ENCODE measurements at places on chromosomes 6 and 20.

- DNase-seq, result no peak
Observed at GRCh38 chr20:18324596-18325089, 36.3 kb downstream of the ZNF133 start.

DNA sequence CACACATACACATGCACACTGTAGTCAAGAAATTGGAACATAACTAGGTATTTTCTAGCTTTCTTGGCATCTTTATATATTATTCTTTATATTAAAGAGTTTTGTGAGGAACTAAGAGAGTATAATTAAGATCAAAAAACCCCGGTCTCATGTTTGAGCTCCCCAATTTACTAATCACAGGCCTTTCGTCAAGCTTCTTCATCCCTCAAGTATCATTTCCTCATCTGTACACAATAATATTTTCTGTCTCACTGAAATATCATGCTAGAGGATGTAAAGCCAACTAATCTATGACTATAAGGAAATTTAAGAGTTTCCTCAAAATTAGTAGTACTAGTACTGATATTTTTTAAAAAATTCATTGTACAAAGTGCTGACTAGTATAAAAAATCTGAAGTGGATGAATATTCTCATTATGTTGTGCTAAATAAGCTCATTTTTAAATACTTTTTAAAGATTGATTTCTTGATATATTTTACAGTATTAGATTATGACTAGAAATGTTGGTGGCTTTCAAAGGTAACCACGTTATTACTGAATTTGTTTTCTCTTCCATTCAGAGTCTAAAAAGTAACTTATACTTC is 28.0 kb downstream of the PEX3 start:
- DNase-seq, result no peak

DNA sequence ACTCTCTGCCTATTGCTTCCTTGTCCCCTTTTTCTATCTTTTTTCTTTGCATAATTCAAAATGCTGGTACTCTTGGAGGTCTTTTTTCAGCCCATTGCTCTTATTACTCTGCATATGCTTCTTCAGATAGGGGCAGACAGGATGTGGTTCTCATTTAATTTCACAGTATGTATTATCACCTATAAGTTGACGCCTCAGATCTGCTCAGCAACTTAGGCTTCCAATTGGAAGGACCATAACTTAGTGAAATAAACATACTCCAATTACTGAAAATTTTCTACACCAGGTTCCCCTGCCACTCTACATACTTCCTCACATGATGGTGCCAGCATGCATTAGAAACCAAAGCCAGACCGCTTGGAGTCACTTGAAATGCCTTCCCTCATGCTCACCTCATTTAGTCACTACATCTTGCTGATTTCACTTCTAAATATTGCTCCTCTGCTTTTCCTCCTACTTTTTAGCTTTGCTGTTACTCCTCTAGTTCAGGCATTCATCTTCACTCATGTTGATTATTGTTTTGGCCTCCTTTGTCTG is 34.5 kb upstream of the AHI1 start:
- DNase-seq, result no peak

- no peak for DNase-seq
Observed at GRCh38 chr6:5679691-5680090, 327.0 kb downstream of the NRN1 start.

DNA sequence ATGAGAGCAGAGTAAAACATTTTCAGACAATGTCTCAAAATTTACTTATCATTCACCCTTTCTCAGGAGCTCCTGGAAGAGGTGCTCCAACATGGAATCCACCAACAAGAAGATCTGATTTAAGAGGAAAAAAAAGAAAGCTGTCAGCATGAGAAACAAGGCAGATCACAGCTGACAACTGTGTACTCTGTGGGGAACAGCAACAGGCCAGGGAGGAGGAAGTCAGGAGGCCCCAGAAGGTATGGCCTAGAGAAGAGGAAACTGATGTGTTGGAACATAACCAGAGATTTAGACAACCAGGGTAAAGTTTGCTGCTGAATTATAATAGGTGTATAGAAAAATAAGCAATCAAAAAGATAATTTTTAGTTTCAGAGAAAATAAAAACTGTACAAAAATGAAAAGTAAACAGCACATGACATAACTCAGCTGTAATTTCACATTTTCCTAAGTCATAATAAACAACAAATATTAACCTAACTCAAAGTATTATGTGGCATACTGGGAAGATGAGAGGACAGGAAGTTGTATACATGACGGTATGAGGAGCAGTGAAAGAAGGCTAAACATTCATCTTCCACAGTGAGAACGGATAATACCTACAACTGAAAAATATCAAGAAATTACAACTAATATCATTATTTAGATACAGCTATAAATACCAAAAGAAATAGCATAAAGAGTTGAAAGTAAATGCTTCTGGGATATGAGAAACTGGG is 113.6 kb upstream of the EMILIN3 start:
- no peak for DNase-seq

GRCh38 chr6:35580836-35581235 is 68.1 kb upstream of the TULP1 start:
- DNase-seq, result no peak

DNA sequence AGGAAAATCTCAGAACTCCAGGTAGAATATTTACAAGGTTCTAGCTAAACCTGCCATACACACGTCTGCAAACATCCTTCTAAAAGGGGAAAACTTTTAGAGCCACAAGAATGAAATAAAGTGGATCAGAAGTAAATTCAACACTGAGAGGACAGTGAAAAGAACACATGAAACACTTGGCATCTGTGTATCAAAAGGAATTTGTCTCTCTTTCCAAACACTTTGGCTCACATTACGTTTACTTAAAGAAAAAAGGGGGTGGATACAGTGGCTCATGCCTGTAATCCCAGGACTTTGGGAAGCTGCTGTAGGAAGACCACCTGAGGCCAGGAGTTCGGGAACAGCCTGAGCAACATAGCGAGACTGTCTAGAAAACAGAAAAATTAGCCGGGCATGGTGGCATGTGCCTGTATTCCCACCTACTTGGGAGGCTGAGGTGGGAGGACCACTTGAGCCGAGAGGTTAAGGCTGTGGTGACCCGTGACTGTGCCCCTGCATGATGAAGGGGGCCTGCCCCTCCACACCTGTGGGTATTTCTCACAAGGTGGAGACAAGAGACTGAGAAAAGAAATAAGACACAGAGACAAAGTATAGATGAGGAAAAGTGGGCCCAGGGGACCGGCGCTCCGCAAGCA is 35.4 kb downstream of the NINL start:
- DNase-seq, result no peak

DNA sequence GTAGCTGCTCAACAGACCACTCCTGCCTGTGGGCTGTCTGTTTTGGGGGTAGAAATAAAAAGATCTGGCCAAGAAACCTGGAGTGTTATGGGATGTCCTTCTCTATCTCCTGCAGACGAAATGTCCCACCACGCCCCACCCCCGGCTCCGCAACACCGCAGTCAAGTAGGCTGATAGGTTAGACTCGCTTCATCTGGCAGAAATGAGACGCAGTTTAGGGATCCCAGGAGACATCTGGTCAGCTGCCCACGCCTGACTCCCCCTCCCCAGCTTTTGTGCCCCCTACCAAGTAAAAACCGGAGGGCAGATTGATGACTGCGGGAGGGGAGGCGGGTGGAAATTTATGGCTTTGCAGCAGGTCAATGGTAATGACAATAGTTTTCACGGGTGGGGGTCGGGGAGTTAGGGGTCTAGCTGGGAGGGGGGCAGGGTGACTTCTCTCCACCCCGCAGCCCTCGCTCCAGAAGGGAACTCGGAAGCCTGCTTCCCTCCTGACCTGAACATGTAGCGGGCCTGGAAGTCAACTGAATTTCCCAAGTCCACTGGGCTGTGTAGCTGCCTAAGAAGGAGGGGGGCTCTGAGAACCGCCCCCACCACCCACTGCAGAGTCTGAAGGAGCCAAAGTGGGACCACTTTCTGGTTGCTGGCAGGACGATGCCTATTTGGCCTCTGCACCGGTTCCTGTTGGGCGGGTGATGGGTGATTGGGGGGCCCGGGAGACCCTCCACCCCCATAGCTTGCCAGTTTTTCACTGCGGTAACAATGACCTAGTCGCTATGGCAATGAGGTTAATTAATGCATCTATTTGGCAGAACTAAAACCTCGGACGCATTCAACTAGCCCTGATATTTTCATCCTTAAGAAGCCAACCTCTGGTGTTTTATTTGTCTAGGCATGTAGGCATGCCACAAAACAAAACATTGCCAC is 25.7 kb downstream of the PMEPA1 start:
- no peak for DNase-seq

DNA sequence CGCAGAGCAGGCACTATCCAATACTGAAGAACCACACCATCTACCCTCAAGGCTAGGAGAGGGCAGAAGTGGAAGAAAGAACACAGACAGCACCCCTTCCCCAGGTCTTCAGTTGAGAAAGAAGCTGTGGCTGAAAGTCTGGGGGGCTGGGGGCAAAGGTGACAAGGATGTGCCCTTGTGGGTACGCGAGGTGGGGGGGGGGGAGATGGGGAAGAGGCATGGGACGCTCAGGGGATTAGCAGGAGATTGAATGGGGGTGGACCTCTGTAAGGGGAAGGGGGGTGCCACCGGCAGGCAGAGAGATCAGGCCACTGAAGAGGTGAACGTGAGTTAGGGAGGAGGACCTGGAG is 1.1 kb downstream of the B4GALT5 start:
- no peak for DNase-seq

- no peak for DNase-seq
Observed at GRCh38 chr20:1033751-1034414, 31.8 kb upstream of the RSPO4 start.

GRCh38 chr6:137016356-137016755 is 28.4 kb downstream of the IL20RA start:
- no peak for DNase-seq

GRCh38 chr20:50546729-50547314 is 36.6 kb downstream of the PTPN1 start:
- no peak for DNase-seq

DNA sequence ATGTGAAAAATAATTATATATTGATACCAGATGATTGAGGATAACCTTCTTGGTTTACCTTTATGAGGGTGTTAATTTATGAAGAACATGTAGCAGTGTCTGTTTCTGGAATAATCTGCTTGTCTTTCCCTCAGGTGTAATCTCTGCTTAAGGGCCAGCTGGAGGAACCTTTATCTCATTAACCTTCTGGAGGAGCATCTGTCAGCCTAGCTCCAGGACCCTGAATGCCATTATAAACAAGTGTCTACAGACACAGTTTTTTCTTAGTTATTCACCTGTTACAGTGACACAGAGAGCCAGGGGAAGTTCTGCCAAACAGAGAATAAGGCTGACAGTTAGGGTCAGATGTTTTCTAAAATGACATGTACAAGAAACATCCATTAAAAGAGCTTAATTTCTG is at the start of gene IMPG1:
IMPG1 (minus strand) TSS at position 101 of the 400 bp plus-strand sequence. CDS start 174 bp downstream, outside the sequence.
- no peak for DNase-seq

GRCh38 chr6:25934735-25935313 is 4.3 kb upstream of the SLC17A2 start:
- no peak for DNase-seq

GRCh38 chr20:8854571-8854970 is 214.3 kb upstream of the PLCB4 start:
- no peak for DNase-seq

DNA sequence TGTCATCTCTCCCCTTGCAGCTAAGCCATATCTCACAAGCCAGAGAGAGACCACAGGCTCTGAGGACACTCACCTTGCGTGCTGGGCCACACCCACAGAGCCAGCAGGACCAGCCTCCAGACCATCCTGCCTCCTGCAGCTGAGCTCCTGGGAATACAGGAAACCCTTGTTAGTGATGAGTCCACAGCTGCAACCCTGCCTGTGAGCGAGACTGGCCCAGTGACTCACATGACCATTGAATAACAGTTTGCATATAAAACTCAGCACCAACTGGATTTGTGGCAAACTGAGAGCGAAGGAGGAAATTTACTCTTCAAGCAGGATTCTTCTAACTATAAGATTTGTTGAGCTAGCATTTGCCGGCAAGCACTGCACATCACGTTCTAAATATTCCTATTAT is 3.0 kb downstream of the THBS2 start:
- DNase-seq, result no peak

- DNase-seq, result no peak
Observed at GRCh38 chr6:167679122-167679736, 147.5 kb upstream of the AFDN start.

DNA sequence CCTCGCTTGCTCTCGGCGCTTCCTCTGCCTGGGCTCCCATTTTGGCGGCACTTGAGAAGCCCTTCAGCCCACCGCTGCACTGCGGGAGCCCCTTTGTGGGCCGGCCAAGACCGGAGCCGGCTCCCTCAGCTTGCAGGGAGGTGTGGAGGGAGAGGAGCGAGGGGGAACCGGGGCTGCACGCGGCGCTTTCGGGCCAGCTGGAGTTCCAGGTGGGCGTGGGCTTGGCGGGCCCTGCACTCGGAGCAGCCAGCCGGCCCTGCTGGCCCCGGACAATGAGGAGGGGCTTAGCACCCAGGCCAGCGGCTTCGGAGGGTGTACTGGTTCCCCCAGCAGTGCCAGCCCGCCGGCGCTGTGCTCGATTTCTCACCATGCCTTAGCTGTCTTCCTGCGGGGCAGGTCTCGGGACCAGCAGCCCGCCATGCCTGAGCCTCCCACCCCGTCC is 10.2 kb upstream of the SRPK1 start:
- no peak for DNase-seq

DNA sequence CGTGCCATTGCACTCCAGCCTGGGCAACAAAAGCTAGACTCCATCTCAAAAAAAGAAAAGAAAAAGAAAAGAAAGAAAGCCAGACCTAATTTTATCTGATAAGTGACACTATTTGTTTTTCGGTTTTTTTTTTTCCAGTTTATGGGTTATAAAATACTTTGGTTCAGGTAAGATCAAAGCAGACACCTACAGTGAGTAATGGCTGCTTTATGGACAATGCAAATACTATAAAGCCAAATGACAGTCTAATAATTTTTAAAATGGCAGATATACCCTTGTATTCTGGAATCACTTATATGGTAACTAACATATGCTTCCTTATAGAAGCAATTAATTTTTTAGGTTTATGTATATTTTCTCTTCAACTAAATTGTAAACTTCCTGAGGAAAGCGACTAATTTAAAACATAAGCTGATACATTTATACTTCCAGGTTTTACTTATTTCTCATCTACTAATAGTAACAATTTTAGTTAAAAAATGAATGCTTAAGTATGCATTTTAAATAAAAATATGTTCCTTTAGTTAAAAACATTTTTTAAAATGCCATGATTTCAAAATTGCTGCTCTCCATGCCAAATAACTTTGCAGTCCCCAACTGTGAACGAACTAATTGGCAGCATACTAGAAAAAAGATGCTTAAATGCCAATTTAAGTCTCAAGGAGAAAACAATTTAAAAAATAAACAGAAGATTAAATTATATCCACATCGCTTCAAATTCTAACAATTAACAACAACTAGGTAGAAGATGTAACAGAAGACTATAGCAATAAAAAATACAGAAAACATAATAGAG is 38.5 kb downstream of the KIAA0319 start:
- DNase-seq, result no peak

GRCh38 chr6:30447237-30447636 is 42.1 kb upstream of the HLA-E start:
- DNase-seq, result no peak

- DNase-seq, result no peak
Observed at GRCh38 chr20:50286174-50286511, 95.5 kb downstream of the CEBPB start.

Data from NCI-H1436 treated with DMSO at 0.1 percent for 48 hours (cell line).